Kidney (tissue), 22 donors: ENCODE measurements at places on chromosomes 12 and 14. TPM values are rescaled to one million over a fixed set of nuclear protein-coding genes. Genes with fewer than 3 reads are reported as not detected.

- DNase-seq = no peak
- no peak overlapping the region for H3K4me3 ChIP-seq
- no peak overlapping the region for H3K27ac ChIP-seq
- H3K27me3 ChIP-seq = no peaks in the 10 kb centered on the region
- H3K4me1 ChIP-seq = no peaks in the 10 kb centered on the region
Measured at GRCh38 chr14:72790887-72791566, 102.9 kb downstream of the DPF3 start.

GRCh38 chr14:82354126-82354525, 820.5 kb upstream of the SEL1L start:
- no peak overlapping the region for H3K4me3 ChIP-seq
- no peaks in the 10 kb centered on the region for H3K27me3 ChIP-seq
- no peaks in the 10 kb centered on the region for H3K4me1 ChIP-seq
- no peak overlapping the region for H3K27ac ChIP-seq
- no peak for DNase-seq

DNA sequence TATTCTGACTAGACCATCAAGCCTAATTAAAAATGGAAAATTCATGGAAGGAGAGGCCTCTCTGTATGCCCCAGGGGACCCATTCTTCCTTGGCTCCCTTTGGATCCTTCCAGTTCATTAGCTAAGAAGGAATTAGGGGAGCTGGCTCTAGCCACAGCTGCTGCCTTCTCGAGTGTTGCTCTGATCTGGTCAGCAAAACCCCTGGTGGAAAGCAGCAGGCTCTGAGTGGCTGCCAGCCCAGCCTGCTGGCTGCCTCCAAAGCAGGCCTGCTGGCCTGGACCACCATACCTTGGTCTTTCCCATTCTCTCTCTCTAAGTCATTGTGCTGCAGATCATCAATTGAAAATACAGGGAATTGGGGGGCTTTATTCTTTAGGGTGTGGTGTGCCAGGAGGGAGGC, 29.0 kb upstream of the AKAP6 start:
- H3K36me3 ChIP-seq = no peaks in the 10 kb centered on the region
- no peak overlapping the region for H3K4me3 ChIP-seq
- no peak overlapping the region for H3K27ac ChIP-seq
- no peaks in the 10 kb centered on the region for H3K27me3 ChIP-seq
- DNase-seq = no peak

DNA sequence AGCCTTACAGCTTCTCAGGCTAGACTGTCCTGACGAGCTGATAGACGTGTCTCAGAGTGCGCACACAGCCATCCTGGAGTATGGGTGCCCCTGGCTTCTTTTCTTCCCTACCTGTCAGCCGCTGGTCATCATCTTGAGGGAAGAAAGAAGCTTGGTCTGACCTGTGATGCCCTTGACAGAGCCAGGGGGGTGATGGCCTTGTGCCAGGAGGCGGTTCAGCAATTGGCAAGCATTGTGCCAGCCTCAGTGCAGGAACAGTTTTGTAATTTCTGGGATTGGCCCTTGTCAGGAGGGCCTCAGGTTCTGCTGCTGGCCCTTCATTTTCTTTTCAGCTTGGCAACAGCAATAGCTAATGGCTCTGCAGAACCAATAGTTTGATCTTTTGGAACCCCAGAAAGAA, 80.1 kb downstream of the ADCK1 start:
- H3K4me3 ChIP-seq = no peak overlapping the region
- H3K4me1 ChIP-seq = no peaks in the 10 kb centered on the region
- no peaks in the 10 kb centered on the region for H3K27me3 ChIP-seq
- no peak overlapping the region for H3K27ac ChIP-seq
- no peaks in the 10 kb centered on the region for H3K36me3 ChIP-seq

DNA sequence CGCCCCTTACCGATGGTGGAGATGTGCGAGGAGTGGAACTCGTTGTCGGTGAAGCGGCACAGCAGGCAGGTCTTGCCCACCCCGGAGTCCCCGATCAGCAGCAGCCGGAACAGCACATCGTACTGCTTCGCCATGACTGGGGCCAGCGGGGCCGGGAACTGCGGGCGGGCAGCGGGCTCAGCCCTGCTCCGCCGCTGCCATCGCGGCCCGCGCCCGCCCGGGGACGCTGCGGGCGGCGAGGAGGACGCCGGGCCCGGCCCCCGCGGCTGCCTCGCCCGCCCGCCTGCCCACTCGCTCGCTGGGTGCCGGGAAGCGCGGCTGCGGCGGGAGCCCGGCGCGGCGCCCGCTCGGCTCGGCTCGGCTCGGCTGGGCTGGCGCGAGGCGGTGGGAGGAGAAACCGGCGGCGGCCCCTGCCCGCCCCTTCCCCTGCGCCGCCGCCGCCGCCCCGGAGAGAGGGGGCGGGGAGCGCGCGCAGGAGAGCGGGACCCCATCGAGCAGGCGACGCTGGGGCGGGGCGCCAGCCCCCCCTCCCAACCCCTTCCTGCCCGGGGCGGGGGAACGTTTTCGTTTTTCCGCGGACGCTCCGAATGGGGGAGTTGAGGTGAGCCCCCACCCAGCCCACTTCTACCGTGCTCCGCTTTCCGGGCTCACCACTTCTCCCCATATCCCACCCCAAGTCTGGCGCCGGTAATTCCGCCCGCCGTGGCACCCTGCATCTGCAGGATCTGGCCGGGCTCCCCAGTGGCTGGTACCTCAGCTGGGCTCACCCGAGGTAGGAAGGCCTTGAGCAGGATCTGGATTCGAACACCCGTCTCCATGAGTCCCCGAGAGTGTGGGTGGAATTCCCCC, at the start of gene RAB15:
Gene RAB15 (minus strand): TSS at position 394 of the 849 bp plus-strand sequence. CDS start 260 bp downstream, at position 134.
- H3K27ac ChIP-seq = peak within 1 kb of the TSS; percentile 32
- H3K4me1 ChIP-seq = peaks cover 6% of the 10 kb centered on the region
- H3K27me3 ChIP-seq = no peaks in the 10 kb centered on the region
- H3K4me3 ChIP-seq = peak within 1 kb of the TSS; percentile 64
- H3K36me3 ChIP-seq = no peaks in the 10 kb centered on the region

DNA sequence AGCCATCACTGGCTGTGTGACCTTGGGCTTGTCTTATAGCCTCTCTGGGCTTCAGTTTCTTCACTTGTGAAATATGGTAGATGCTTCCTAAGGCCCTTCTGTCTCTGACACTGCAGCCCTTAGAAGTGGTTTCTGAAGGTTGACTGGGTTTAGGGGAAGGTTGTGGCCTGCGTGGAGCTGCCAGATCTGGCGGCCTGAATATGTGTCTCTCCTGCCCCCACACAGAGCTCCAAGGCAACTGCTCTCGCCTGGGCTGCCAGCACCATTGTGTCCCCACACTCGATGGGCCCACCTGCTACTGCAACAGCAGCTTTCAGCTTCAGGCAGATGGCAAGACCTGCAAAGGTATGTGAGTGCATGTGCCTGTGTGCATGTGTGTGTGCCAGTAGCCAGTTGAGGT, 4.0 kb downstream of the LRP1-AS start:
- H3K4me1 ChIP-seq = peaks cover 13% of the 10 kb centered on the region
- no peak overlapping the region for H3K27ac ChIP-seq
- no peaks in the 10 kb centered on the region for H3K27me3 ChIP-seq
- no peak overlapping the region for H3K4me3 ChIP-seq

DNA sequence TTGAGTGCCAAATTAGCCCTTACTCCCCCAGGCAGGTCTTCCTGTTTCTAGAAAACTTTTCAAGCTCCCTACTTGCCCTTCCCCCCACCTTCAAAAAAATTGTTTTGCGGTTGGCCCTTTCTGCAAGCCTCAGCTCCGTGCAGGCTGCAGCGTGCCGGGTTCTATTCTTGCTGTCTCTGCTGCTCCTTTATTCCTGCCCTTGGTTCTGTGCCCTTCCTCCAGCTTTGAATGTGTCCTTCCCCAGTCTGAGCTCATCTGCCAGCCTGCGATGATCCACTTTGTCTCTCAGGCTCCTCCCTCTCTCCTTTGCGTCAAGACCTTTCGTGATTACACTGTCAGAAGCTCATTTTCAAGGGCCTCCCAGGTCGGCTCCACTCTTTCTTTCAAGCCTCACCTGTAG, 98.6 kb downstream of the IRF2BPL start:
- DNase-seq = peak; percentile 58
- no peaks in the 10 kb centered on the region for H3K27me3 ChIP-seq
- no peak overlapping the region for H3K4me3 ChIP-seq
- no peaks in the 10 kb centered on the region for H3K36me3 ChIP-seq
- no peak overlapping the region for H3K27ac ChIP-seq
- peaks cover 21% of the 10 kb centered on the region for H3K4me1 ChIP-seq

DNA sequence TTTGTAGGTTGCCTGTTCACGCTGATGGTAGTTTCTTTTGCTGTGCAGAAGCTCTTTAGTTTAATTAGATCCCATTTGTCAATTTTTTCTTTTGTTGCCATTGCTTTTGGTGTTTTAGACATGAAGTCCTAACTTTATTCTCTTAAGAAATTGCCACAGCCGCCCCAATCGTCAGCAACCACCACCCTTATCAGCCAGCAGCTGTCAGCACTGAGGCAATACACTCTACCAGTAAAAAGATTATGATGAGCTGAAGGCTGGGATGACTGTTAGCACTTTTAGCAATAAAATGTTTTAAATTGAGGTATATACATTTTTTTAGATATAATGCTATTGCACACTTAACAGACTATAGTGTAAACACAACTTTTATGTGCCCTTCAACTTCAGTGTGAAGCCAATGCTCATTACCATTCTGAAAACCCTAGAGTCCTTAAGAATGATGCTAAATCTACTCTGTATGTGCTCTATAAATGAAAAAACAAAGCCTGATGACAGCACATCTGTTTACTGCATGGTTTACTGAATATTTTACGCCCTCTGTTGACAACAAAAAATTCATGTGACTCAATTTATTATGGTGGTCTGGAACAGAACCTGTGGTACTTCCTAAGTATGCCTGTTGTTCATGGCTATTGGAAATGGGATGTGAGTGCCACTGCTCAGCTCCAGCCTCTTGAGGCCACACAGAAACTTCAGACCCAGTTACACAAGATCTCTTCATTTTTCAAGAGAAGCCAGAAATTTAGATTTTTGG, 197.4 kb downstream of the DUSP6 start:
- H3K4me3 ChIP-seq = no peak overlapping the region
- DNase-seq = no peak
- no peak overlapping the region for H3K27ac ChIP-seq
- H3K4me1 ChIP-seq = no peaks in the 10 kb centered on the region

- H3K4me3 ChIP-seq = no peak overlapping the region
- no peaks in the 10 kb centered on the region for H3K27me3 ChIP-seq
- peak; percentile 51 for DNase-seq
- peaks cover 2% of the 10 kb centered on the region for H3K4me1 ChIP-seq
Measured at GRCh38 chr12:122368361-122369073, 54.0 kb downstream of the CLIP1 start.

DNA sequence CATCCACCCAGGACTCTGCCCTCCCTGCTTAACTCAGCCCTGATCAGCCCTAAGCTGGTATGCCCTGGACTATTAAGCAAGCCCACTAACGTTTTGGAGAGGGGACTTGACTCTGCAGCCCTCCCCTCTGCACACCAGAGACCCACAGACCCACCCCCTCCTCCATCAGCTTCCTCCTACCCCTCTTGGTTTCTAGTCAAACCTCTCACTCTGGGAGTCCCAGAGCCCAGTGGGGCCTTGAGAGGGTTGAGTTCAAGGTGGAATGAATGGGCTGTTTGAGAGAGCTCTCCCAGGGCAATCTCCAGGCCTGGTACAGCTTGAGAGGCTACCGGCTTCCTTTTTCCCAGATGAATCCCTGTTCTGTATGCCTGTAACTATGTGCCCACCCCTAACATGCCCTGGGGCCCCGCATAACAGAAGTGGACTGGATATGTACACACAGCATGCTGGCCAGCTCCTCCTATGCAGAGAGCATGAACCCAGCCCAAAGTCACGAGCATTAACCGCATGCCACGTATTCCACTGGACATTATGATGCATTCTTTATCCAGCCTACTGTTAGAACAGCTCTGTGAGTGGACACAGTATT, 43.6 kb downstream of the IRF2BPL start:
- no peaks in the 10 kb centered on the region for H3K27me3 ChIP-seq
- no peaks in the 10 kb centered on the region for H3K36me3 ChIP-seq
- no peaks in the 10 kb centered on the region for H3K4me1 ChIP-seq
- DNase-seq = no peak
- no peak overlapping the region for H3K27ac ChIP-seq
- no peak overlapping the region for H3K4me3 ChIP-seq

DNA sequence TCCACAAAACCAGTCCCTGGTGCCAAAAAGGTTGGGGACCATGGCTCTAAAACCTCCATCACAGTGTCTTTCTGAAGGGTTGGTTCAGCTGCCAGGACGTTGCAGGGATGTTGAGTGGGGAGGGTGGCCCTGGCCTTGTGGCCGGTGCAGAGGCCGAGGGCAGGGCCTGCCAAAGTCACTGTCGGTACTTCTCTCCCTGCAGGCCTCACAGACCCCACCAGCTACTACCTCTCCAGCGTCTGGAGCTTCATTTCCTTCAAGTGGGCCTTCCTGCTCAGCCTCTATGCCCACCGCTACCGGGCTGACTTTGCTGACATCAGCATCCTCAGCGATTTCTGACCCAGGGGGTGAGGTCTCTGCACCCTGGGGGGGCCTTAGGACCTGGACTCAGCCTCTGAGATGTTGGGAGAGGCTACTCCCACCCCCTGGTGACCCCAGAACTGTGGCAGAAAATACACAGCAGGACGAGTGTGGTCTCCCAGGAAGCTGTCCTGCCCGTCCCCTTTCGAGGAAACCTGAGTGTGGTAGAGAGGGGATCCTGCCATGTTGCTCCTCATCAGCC, 7.0 kb downstream of the SLC48A1 start:
- H3K36me3 ChIP-seq = no peaks in the 10 kb centered on the region
- DNase-seq = no peak
- no peaks in the 10 kb centered on the region for H3K27me3 ChIP-seq
- no peak overlapping the region for H3K4me3 ChIP-seq
- H3K27ac ChIP-seq = no peak overlapping the region

DNA sequence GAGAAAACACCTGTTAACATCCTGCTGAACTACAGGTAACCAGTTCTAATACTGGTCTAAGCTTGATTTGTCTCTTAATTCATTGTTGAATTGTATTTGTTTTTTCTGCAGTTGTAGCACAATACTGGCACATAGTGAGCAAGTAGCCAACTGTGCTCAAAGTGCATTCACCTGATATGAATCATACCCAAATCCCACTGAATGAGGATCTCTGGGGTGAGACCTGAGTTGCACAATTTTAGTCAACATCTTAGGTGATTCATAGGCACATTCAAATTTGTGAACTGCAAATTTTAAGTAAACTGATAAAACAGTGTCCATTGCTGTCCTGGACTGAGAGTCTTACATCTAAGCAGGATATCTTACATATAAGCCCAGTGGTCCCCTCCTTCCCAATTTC, 12.8 kb downstream of the KCNC2 start:
- no peaks in the 10 kb centered on the region for H3K36me3 ChIP-seq
- H3K4me1 ChIP-seq = no peaks in the 10 kb centered on the region
- no peak for DNase-seq
- no peak overlapping the region for H3K27ac ChIP-seq
- H3K27me3 ChIP-seq = no peaks in the 10 kb centered on the region

The LHX5 gene
- not detected for total RNA-seq

The TSHR gene
- total RNA-seq = 0.98 TPM

The ZBTB42 gene
- 10.0 TPM for total RNA-seq

The KCNC2 gene
- not detected for total RNA-seq

The FGF6 gene
- not detected for total RNA-seq

The SLCO1B3 gene
- not detected for total RNA-seq

The E2F7 gene
- 0.28 TPM for total RNA-seq

The FAM234B gene
- total RNA-seq = 9.6 TPM

The TMEM63C gene
- total RNA-seq = 1.9 TPM

The CACNA2D4 gene
- total RNA-seq = 7.3 TPM

The CLEC6A gene
- not detected for total RNA-seq

The MUCL1 gene
- not detected for total RNA-seq
